ENCODE measurements at places on chromosomes 4 and X.

DNA sequence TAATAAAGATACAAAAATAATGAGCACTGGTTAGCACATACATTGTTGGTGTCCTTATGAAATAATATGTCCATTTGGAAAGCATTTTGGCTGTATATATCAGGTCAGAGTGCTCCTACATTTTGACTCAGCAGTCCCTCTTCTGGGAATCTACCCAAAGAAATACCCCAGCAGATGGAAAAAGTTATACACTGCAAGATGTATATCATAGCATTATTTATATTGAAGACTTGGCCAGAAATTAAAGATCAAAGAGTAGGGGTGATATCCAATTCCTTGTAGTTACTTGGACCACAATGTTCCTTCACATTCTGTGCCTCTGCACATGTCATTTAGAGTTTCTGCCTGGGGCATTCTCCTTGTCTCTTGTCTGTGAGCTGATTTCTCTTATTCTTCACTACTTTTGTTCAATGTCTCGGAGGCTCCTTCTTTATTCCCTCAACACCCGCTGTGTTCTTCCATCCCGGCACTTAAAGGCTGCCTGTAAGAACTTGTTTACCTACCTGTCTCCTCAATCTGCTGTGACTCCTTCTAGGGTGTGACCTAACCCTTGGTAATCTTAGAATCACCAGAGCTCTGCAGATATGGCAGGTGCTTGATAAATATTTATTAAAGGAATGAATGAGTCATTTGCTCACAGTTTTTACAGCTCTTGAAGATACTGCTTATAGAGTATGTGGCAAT, 3.1 kb upstream of the TSPAN5 start:
- DNase-seq = no peak

DNA sequence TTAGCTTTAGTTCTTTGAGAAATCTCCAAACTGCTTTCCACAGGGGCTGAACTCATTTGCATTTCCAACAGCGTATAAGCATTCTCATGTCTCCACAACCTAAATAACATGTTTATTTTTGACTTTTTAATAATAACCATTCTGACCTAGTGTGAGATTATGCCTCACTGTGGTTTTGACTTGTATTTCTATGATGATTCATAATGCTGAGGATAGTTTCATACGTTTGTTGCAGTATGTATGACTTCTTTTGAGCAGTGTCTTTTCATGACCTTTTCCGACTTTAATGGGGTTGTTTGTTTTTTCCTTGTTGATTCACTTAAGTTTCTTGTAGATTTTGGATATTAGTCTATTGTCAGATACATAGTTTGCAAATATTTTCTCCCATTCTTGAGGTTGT, 1833.0 kb upstream of the PCDH10 start:
- DNase-seq = no peak

GRCh38 chr4:188110741-188111471, 1.5 kb upstream of the TRIML2 start:
- no peak for DNase-seq

DNA sequence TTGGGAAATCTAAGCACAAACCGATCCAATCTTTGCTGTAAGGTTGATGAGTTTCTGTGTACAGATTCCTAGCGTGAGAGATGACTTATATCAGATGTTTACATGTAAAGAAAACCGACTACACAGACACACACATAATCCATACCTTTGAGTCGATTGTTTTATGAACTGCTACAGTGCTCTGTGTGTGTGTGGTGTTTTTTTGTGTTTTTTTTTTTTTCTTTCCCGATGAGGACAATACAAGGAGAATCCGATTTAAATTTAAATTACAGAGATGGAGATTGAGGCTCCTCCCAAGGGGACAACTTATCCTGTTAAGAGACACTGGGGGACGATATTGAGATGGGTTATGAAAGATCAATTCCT, 461 bp upstream of the SLC9A6 start:
- no peak for DNase-seq

DNA sequence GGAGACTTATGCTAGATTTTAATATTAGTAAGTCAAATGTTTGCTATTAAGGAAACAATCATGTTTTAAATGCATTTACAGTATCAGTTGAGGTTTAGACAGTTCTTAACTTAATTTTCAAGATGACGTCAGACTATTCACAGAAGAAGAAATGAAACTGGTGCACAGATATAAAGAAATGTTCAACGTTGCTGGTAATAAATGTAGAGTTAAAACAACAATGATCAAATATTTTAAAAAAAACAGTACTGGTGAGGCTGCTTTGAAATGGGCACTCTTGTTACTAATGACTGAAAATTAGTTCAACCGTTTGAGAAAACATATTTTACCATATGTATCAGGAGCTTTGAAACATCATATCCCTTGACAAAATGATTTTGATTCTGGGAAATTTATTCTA, 44.2 kb downstream of the ABHD18 start:
- DNase-seq = no peak

DNA sequence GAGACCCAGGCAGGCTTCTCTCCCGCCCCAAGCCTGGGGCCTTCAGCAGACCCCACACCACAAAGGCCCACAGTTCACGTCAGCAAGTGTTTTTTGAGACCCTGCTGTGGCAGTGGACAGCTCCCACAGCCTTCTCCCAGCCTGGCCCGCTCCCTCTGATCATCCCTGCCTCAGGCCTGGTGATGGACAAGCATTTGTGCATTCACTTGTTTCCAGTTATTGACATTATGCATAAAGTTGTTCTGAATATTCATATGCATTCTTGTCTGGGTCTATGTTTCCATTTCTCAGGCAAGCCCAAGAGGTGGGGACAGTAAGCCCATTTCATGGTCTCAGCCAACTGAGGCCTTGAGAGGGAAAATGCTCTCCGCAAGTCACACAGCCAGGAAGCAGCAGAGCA, 14.7 kb downstream of the TRO start:
- no peak for DNase-seq

DNA sequence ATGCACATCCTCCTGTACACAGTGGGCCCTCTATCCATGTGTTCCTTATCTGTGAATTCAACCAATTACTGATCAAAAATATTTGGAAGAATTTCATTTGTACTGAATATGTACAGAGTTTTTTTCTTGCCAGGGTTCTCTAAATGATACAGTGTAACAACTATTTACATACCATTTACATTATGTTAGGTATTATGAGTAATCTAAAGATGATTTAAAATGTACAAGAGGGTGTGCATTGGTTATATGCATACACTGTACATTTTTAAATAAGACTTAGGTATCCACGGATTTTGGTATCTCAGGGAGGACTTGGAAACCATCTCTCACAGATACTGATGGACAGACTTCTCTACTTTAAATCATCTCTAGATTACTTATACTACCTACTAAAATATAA, 1333.9 kb downstream of the PCDH18 start:
- DNase-seq = no peak

- no peak for DNase-seq
Measured at GRCh38 chr4:186761393-186761792, 37.7 kb upstream of the FAT1 start.

DNA sequence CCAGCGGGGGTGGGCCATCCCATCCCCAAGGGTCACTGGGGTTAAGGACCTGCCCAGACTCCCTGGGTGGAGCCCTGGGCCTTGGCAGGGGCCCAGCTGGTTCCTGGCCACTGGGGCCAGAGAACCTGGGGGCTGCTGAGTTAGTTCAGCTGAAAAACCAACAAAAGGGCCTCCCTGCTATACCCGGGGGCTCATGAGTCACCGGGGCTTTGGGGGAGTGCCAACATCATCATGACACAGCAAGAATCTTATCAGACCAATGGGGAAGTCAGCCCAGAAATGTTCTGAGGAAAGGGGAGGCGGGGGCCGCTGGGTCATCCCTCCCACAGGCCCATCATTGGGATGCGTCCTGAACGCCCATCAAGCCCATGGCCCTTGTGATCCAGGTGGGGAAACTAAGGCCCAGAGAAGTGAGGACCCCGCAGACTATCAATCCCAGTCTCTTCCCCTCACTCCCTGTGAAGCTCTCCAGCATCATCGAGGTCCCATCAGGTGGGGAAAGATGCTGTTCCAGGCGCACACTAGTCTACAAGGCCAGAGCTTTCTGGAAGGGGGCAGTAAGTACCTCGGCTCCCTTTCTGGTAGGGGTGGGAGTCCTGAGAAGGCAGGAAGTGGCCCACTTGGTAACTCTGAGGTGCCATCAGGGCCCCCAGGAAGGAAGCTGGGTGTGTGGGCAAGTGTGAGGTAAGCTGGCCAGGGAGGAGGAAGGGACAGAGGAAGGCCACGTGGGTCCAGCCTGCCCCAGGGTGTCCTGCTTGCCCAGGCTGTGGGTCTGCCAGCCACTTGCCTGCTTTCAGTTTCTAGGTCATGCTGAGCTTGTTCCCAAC, 4.5 kb downstream of the G6PD start:
- no peak for DNase-seq

- DNase-seq = no peak
Measured at GRCh38 chrX:138287205-138287877, 424.2 kb downstream of the FGF13 start.

DNA sequence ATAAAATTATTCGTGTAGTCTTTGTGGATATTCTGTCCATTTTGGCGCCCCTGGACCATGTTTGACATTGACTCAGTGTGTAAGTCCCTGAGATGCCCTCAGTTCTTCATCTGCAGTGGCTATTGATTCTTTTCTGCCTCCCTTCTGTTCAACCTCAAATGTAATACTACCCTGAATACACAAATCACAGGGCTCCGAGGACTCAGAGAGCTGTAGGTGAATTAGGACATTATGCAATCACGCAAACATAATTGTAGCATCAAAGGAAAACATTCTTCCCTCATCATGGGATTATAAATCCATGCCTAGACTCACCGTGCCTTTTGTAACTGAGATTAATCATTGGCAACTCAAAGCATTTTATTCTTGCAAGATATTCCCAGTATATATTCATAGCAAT, 161.4 kb upstream of the PACRGL start:
- DNase-seq = no peak

DNA sequence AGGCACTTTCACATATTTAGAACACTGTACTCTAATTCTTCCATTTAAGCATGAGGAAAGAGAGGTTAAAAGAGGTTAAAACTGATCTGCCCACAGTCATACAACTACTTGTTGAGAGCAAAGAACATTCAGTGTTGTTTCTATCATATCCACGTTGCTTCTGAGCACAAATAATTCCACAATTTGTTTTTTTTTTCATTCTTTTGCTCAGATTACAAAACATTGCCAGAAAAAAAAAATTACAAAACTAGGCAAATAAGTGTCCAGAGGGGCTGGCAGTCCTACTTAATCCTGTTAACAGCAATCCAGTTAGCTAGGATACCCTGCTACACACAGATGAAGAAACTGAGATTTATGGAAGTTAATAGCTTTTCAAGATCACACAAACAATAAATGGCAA, 6.3 kb upstream of the USP53 start:
- no peak for DNase-seq

DNA sequence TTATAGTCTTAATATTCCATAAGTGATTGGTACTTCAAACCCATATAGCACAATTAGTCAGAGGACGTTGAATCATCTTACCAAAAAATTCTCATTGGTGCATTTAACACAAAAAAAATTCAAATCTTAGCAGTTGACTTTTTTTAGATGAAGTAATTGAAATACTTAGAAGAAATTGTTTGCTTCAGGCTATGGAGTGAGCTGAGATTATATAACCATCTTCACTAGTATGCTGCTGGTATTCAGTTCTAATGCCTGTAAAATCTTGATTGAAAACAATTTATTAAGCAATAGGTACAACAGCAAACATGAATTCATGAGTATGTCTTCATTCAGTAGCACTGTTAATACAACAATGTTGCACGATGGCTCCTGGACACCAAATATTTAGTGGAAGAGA, 250.0 kb downstream of the GPM6A start:
- no peak for DNase-seq

- no peak for DNase-seq
Measured at GRCh38 chr4:169229571-169230028, 41.2 kb downstream of the SH3RF1 start.

GRCh38 chrX:11105080-11105479, 6.1 kb upstream of the HCCS start:
- DNase-seq = no peak

- DNase-seq = no peak
Measured at GRCh38 chr4:109861271-109861670, 13.4 kb downstream of the LRIT3 start.

GRCh38 chr4:7519638-7520376, 85.1 kb upstream of the PSAPL1 start:
- no peak for DNase-seq

DNA sequence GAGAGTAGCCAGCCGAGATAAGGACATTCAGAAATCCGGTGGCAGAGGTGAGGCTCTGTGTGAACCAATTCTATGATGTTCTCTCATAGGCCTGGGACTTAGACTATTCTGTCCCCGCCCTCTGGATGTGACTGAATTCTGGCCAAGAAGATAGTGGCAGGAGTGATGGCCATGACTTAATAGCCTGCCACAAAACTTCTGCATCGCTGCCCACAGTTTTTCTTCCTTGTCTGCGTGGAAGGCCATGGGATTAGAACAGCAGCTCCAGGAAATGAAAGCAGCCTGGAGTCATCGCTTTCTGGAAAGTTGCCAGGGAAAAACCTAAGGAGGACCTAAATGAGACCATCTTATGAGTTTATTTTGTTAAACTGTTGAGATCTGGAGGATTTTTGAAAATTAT, 134.7 kb downstream of the F11 start:
- DNase-seq = no peak

DNA sequence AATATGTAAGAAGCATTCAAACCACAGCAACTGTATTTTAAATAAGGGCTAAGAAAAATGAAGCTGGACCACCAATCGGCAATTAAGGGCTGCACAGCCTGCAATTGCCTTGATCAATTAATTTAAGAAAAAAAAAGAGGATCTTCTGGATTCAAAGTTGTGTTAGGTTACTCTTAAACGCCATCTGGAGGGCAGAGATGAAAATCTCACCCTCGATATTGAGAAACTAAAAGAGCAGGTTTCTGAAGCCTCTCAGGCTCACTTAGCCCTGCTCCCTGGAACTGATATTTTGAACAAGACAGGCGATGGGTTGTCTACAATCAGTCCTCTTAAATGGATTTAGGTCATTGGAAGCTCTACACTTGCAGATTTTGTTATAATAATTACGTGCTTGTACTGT, 579.4 kb downstream of the GRXCR1 start:
- DNase-seq = peak; percentile 38

DNA sequence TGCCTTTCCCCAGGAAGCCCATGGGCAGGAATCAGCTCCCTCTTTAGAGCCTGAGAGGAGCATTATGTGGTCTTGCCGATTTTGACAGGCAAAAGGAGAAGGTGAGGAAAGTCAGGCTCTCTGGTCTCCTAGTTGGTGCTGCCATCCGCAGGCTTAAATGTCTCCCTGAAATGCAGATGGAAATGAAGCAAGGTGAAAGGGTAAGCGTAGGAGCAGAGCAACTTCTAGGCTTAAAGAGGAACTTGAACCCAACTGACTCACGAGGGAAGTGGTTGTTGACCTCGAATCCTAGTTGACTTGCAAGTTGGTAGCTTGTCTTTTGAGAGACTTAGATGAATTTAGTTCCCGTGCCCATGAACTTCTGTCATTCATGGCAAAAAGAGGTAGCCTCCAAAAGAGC, 205.9 kb downstream of the PTTG2 start:
- DNase-seq = no peak

- DNase-seq = no peak
Measured at GRCh38 chr4:173684223-173684622, 154.2 kb upstream of the HAND2 start.
